ENCODE measurements at places on chromosomes 7 and 10.

GRCh38 chr7:106640368-106641141, 20.4 kb downstream of the CCDC71L start:
- no peak for DNase-seq

DNA sequence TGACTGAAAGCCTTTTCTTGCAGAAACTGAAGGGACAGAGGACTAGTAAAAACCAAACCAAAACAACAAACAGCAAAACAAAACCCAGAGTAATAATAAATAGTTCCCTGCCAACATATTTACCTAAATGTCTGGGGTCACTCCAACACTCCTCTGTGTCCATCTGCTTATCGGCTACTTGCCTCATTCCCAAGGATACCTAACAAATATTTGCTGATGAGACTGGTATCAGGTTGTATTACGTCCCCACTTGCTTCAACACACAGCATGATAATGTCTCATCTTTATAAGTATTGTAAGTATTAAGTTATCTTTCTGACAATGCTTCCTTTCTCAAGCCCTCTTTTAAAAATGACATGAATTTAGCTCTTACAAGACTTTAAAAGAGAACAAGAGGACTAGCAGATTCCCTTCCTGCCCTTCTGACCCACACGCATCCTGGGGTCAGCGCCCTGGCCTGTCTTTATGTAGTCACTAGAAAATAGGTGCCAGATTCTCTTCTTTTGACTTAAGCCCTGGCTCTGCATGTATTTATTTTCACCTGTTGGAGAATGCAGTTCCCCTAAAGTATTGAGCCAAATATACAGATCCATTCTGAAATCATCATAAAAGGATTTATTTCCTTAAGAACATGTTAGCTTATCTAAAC, 110.2 kb downstream of the SEM1 start:
- DNase-seq, result no peak

GRCh38 chr7:72336632-72337389, 75.3 kb downstream of the CALN1 start:
- DNase-seq, result no peak

DNA sequence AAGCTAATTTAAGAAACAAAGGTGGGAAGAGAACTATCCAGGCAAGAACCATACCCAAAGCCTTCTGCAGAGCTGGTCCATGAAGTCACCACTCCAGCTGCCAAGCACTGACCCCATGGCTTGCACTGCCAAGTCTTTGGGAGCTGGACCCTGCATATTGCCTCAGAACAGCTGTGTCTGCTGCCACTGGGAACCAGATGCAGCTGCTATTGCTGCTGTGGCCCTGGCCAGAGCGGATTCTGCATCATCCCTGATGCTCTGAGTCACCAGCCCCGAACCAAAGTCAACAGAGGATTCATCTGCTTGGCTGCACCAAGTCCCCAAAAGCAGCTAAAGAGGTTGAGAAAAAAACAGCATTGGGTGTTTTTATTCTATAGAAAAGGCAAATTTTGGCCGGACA, 39.2 kb upstream of the GSAP start:
- no peak for DNase-seq

- DNase-seq, result peak; percentile 79
Observed at GRCh38 chr10:62159351-62159750, 109.3 kb downstream of the RTKN2 start.

- no peak for DNase-seq
Observed at GRCh38 chr7:111238886-111239285, 148.0 kb downstream of the LRRN3 start.

DNA sequence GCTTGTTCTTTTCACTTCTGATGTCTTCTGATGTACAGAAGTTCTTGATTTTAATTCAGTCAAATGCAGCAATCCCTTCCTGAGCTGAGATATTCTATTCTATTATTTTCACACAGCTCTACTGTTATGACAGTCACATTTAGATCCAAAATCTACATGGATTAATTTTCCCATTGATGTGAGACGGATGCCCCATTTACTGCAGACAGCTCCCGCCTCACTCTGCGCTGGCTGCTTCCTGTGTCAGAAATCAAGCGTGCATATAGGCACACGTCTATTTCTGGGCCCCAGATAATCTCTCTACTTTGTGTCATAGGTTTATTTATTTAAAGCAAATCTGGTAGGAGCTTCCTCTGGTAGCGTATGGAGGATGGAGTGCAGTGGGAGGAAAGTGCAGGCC, 6.7 kb downstream of the BNIP3 start:
- DNase-seq, result no peak

DNA sequence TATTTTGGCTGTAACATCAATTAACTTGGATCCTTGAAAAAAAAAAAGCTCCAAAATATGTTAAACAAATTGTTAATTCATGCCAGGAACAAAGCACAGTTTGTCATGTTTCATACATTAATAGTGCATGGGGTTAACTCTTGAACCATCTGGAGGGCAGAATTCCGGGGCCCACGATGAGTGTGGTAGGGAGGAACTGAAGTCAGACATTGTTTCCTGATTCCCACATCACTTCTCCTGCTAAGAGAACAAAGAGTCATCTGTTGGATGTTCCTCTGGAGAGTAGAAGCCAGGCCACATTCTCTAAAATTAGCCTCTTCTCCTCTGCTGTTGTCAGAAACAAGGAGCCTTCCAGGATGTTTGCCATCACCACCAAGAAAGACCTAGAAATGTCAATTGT, 54.6 kb downstream of the TMEM178B start:
- no peak for DNase-seq

DNA sequence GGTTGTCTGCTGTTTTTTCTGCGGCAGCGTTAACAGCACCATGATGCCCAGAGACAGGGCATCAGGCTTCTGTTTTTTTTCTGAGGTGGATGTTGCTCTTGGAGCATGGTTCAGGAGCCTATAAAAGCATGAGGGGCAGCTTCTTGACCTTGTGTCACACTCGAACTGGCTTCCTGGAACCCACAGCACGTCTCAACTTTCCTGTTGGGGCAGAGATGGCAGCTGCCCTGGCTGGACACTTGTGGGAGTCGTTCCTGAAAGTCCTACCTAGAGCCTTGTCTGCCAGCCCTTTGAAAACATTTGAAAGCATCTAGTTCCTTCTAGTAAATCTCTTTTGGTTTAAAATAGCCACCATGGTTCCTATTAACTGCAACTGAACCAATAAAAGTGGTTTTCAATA, 28.9 kb upstream of the PRKAG2 start:
- no peak for DNase-seq

DNA sequence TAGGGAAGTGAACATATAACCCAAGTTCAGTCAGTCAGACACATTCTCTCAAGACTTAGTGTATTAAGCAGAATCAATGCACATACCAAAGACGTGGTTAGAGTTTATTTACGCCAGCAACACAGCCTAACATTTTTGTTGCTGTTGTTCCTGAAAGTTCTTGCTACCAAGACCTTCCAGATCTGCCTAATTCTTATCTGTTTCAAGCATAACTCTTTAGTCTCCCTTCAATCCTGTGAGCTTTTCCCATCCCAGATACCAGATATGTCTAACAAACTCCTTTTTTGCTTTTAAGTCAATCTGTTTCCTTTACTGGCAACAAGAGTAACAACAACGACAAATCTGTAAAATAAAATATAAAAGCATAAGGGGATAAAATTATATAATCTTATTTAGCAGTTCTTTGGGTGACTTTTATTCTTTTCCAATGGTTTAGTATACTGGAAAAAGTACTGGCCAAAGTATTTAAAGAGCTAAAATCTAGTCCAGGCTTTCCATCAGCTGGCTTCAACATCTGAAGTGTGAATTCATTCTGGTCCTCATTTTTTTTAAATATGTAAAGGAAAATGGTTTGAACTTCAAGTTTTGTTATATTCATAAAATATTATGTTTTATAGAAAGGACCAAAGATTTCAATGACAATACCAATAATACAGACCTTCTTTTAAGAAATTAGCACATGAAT, 193.8 kb downstream of the IMMP2L start:
- DNase-seq, result no peak

- no peak for DNase-seq
Observed at GRCh38 chr10:130017631-130018022, 53.6 kb upstream of the EBF3 start.

DNA sequence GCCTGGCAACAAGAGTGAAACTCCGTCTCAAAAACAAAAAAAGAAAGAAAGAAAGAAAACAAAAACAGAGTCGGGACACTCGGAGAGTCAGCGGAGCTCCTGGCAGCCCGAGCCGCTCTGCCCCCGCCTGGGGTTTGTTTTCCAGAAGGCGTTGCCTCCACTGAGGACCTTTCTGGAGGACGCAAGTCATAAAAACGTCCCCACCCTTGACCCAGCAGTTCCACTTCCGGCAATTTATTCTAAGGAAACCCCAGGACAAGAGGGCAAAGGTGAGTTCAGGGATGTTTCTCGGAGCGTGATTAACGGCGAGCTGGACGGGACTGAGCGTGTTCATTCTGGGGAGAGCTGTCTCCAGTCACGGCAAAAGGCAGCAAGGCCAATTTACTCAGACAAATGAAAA, 27.0 kb upstream of the SUN1 start:
- no peak for DNase-seq

DNA sequence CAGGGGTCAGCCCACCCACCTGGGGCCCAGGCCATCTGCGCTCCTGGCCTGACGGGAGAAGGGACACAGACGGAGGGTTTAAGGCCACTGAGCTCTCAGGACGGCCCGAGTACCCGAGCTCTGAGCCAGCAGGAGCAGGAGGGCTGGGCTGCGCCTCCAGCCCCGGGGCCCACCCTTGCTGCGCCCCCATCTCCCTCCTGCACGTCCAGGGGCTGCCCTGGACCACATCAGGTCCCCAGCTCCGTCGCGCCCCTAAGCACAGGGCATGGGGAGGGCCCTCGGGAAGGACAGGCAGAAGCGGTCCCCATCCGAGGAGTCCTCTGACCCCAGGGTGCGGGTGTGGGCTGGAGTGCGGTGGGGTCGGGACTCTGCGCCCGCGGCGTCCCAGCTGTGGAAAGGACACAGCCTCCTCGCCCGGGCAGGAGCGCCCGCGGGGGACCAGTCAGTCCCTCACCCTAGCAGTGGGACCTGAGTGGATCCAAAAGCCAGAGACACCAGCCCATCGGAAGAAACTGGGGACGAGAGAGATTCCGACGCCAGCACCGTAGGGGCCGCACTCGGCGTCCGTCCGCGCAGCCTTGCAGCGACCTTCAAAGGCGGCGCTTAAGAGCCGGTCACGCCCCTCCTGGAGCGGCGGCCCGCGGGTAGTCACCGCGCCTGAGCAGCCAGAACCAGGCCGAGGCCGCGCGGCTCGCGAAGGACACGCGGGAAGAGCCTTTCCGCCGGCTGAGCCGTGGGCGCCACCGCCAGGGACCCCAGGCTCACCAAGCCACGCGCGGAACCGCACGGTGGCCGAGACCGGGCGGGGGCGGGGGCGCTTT, 15.9 kb downstream of the CAMK2B start:
- peak; percentile 17 for DNase-seq

GRCh38 chr7:140084142-140084655, 21.4 kb upstream of the PARP12 start:
- no peak for DNase-seq

DNA sequence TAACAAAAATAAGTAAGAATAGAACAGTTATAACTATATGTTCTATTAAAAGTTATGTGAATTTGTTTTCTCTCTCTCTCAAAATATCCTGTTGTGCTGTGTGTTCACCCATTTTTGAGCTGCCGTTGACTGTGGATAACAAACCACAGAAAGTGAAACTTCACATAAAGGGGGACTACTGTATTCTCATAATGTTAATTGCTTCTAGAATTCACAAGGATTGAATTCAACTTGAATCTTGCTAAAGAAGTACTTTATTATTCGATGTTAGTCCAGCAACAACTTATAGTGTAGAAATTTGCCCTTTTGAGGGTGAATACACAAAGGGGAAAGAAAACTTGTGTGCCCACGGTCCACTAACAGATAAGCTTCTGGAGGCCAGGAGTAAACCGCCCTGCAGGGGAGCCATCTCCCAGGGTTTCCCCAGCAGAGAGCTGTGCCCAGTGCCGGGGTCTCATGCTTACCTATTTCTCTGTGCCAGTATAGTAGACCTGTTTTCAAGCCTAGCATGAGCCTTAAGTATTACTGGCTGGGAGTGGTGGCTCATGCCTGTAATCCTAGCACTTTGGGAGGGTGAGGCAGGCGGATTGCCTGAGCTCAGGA, 87.1 kb downstream of the KAT6B start:
- DNase-seq, result no peak

GRCh38 chr10:11143242-11143641, 125.6 kb downstream of the CELF2 start:
- DNase-seq, result no peak

DNA sequence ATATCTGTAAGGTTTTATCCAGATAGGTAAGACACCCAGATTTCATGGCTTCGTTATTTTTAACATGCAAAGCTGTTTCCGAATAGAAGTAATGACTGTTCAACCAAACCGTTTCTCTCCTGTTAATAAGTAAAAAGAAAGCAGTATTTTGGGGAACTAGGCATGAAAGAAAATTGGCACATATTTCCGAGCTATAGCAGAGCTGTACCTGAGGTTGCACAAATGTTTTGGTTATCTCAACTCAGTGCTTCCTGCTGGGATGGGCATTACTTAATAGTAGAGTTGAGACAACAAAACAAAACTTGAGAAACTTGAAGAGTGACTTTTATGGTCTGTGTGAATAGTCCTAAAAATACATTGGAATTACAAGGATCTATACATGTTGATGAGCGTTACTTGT, 564.3 kb upstream of the SORCS1 start:
- DNase-seq, result no peak

GRCh38 chr10:43122096-43122495, 16.1 kb upstream of the CSGALNACT2 start:
- no peak for DNase-seq

- DNase-seq, result no peak
Observed at GRCh38 chr7:116697761-116698160, 25.8 kb downstream of the MET start.

GRCh38 chr10:62860946-62861345, 44.8 kb upstream of the EGR2 start:
- no peak for DNase-seq

DNA sequence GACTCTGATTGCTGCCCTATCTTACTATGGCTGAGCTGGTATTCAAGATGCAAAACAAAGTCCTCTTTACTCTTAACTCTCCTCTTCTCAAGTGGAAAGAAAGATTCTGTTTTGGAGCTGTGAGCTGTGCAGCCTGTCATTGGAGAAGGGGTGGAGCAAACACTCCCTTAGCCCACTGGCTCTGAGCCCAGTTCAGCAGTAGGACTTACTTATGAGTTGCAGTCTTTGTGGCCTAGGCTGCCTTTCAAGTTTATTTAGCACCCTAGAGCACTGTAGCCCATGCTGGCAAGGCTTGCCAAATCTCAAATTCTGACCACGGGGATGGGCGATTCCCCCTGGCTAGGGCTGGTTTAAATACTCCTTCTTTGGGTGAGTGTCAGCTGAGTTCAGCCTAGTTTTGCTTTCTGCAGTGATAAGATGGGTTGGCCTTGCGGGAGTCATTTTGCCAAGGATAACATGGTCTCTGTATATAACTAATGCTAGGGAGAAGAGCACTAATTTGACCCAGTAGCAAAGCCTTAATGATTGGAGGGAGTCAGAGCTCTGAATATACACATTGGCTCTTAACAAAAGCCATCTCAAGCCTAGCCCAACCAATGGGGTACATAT, 110.2 kb downstream of the MYO3A start:
- DNase-seq, result no peak

GRCh38 chr10:78937393-78937792, 131.4 kb upstream of the ZMIZ1 start:
- no peak for DNase-seq

- DNase-seq, result peak; percentile 87
Observed at GRCh38 chr7:100965723-100966541, 3.4 kb upstream of the MUC12 start.
